Stimulated activated CD4-positive, alpha-beta T cell treated with anti-CD3 and anti-CD28 coated beads, Interleukin-4, amount 100 ng/mL, for 48 hours (primary cell): ENCODE measurements at places on chromosomes 12 and 14.

- no peak for DNase-seq
These were observed 7.2 kb downstream of the ANKS1B start for GRCh38 chr12:99977550-99977949.

- DNase-seq: no peak
These were observed 311.9 kb upstream of the TBX3 start for GRCh38 chr12:114995891-114996290.

- no peak for DNase-seq
These were observed 577 bp upstream of the TPCN1 start for GRCh38 chr12:113220593-113221180.

DNA sequence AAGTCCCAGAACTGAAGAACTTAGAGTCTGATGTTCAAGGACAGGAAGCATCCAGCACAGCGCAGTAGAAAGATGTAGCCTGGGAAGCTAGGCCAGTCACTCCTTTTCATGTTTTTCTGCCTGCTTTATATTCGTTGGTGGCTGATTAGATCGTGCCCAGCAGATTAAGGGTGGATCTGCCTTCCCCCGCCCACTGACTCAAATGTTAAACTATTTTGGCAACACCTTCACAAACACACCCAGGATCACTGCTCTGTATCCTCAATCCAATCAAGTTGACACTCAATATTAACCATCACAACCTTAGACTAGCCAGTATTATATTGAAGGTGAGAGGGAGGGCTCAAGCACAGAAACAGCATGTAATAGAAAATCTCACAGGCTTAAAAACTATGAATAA lies 222.9 kb downstream of the C12orf50 start:
- no peak for DNase-seq
